ENCODE measurements at places on chromosomes 7 and 10.

DNA sequence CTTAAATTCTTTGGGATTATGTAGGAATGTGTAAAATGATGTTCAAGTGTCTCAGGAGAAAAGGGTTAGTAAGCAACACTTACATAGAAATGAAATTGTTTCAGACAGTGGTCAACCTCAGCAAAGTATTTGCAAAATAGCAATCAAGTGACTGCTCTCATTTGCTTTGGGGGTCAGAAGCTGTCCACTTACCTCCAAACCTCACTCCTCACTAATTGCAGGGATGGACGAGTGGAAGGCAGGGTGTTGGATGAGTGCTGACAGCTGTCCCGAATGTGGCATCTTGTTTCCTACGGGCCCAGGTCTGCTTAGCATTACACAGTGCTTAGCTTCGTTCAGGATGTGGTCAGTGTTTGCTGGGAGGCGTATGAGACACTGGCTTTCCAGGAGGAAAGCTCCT is 437.0 kb downstream of the SUGCT start:
- DNase-seq = no peak

DNA sequence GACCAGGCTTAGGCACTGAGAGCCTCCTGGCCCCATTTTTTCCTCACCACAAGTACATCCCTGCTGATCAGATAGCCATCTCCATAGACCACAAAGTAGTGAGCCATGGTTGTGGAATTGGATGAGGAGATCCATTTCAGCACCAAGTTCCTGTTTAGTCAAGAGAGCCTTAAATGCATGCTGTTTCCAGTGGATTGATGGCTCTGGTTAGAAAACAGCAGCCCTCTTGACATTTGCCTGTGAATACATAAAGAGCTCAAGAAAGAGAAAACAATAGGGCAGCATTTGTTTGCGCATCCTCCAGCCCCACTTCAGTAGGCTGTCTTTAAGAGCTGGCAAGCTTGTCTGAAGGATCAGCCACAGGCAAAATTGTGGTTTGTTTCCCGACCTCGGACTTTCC is 251.2 kb downstream of the POU6F2 start:
- no peak for DNase-seq

- DNase-seq = no peak
Measured at GRCh38 chr7:51430480-51431086, 114.0 kb upstream of the COBL start.

DNA sequence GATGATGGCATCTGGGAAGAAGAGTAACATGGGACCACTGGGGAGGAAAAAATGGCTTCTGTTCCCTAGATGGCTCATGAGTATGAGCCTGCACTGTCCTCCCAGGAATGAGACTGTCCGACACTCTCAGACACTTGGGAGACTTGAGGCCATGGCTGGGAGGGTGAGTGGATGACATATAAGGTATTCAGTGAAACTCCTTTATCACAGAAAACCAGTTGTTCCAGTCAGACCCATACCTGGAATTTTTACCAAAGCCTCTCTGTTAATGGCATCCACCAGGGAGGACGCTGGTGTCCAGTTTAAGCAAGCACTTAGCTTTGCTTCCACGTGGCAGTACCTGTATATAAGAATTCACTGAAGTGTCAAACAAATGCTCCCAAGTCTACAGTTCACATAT is 116.7 kb upstream of the C10orf90 start:
- DNase-seq = no peak

DNA sequence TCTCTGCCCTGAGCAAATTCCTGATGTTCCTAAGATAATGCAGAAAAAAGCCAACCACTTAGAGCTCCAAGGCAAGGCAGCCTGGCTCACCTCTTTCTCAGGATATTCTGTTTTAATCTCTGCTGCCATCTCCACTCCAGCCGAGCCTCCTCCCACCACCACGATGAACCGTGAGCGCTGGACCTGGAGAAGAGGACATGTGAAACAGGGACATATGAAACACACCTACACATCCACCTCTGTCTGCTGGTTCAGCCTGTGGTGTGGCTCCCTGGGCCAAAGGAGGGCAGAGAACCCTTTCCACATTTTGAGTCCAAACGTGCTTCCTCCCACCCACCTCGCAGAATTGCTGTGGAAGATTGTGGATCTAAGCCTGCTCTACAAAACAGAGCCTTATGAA is 12.2 kb downstream of the AIFM2 start:
- no peak for DNase-seq

- DNase-seq = no peak
Measured at GRCh38 chr10:77580482-77580881, 57.1 kb downstream of the KCNMA1 start.

DNA sequence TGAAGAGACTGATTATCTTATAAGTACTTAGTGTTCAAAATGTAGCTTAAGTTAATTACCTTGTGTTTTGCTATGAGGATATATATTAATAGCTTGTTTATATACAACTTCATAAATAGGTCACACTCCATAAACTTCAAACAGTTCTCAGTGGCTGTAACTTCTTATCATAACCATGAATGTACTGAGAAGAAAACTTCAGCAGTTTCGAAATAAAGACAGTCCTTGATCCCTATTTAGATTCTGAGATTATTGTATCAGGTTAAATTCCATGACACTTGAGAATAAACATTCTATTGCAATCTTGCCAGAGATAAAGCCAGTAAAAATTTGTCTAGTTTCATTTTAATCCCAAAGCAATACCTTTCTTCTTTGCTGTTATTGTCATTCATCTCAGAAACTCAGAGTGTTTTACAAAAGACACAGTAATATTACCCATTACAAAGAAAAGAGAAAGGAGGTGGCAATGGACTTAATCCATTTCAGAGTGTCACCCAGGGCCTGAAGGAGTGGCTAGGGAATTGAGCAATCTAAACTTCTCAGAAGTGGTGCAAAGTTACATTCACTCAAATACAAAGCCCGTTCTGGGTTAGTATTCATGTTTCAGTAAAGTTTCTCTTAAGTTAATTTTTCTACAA is 403.6 kb downstream of the SEMA3D start:
- DNase-seq = no peak

GRCh38 chr10:77872947-77873535 is 53.5 kb downstream of the DLG5 start:
- no peak for DNase-seq

GRCh38 chr10:126646110-126646509 is 24.4 kb downstream of the C10orf90 start:
- no peak for DNase-seq

DNA sequence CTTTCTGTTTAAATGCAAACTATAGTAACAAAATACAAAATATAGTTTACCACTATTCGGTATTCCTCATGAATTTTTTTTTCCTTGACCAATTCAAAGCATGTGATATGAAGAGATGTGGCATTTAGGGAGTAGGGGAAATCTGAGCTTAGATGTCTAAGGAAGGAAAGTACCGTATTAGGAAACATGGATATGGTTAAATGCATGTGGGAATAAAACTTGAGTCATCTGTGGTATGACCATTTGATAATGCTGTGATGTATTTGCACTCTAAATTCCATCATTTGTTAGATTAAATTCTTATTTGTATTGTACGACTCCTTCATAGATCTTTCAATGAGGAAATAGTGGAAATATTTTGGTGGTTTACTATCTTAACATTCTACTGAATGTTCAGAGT is 19.7 kb downstream of the AHR start:
- DNase-seq = no peak

GRCh38 chr7:8822595-8822994 is 389.2 kb downstream of the NXPH1 start:
- no peak for DNase-seq

- DNase-seq = no peak
Measured at GRCh38 chr7:20474249-20474648, 141.2 kb upstream of the ABCB5 start.

DNA sequence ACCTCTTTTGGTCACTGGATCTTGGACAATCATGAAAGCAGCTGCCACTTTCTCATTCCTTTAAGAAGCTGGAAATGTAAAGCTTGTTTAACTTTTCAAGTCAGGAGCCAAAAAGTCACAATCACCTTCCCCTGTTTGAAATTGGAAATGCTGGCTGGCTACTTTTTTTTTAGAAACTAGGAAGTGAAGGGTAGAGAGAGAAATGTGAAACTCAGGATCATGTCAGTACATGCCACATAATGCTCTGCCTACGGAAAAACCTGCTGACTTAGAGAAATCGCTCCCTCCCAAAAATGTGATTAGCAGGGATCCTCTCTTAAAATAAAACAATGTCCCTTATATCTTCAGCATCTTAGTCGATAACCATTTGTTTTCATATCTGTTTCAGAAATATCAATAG is 188.4 kb upstream of the C7orf33 start:
- DNase-seq = no peak

- DNase-seq = no peak
Measured at GRCh38 chr7:132536654-132537395, 39.4 kb downstream of the PLXNA4 start.

DNA sequence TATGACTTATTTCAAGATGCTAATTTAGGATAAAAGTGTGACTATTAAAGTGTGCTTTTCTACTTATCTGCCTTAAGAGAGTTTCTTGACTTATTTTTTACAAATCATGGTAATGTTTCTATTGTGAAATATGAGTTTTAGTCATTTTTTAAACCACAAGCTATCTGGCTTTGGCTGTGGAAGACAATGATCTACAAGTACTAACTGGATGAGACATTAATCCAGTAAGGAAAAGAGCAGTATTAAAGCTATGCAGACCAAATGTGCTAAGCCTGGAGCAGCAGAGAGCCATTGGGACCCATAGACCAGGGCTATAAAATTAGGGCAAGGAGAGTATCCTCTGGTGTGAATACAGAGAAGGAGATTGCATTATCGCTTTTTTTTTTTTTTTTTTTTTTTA is 92.4 kb downstream of the SEMA3A start:
- DNase-seq = no peak

- no peak for DNase-seq
Measured at GRCh38 chr10:60566096-60566495, 176.4 kb upstream of the ANK3 start.

- DNase-seq = no peak
Measured at GRCh38 chr7:73427902-73428787, 5.4 kb upstream of the FZD9 start.

DNA sequence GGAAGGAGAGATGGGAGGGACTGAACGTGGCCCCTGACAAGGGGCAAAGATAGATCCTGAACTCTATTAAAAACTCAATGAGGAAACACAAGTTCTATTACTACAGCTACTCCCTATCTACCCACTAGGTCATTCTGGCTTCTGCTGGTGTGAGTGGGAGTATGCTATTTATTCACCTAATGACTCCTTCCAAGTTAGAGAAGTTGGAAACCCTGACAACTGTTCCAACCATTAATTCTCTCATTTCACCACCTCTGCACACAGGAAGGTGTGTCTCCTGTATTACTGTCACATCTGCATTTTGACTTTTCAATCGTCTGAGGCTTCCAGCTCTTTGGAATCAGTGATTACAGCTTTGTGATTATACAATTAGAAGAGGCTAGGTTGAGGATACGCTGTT is 169.4 kb upstream of the ADO start:
- no peak for DNase-seq

DNA sequence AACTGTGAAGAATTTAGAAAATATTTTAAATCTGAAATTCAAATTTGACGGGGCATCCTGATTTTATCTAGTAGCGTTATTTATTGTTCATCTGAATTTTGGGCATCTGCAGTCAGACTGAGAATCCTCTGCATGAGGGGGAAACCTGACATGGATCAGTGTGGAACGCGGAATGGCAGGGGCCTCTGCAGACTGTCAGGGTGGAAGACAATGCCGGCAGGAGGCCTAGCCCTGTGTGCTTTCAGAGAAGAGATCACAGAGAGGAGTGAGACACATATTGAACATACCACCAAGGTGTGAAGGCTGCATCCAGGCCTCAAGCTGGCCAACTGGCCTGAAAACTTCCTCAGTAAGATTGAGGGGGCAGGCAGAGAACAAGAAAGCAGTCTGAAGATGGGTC is 921.1 kb upstream of the GHITM start:
- no peak for DNase-seq

GRCh38 chr7:151776446-151776845 is 100.5 kb downstream of the PRKAG2 start:
- DNase-seq = no peak

- no peak for DNase-seq
Measured at GRCh38 chr7:22715969-22716368, 11.0 kb upstream of the IL6 start.

Data from NCI-H1048 (cell line).